Right lobe of liver (tissue), 6 donors: ENCODE measurements at places on chromosomes 7 and 10.

DNA sequence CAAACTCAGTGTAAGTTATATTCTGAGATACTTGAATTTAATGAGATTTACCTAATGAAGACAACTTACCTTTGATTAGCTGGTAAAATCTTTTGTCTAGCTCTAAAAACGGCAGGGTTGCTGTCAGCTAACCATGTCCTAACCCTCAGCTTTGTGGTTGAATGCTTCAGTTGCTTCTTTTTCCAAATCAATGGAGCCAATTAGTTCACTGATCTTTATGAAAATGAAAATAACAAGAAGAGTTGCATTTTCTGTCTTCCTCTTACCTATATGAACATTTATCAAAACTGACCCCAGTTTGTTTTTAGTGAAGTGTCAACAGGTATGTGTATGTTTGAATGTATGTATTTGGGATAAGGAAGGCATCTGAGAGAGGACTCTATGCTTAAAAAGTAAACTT, 253.1 kb upstream of the MTPN start:
- DNase-seq: no peak

GRCh38 chr10:58513188-58514110, 777 bp downstream of the BICC1 start:
- DNase-seq: peak; percentile 45

GRCh38 chr7:151491859-151492258, 27.8 kb downstream of the RHEB start:
- DNase-seq: no peak

GRCh38 chr7:90180649-90181048, 26.4 kb downstream of the STEAP1 start:
- no peak for DNase-seq

- no peak for DNase-seq
These were observed 19.4 kb upstream of the ATRNL1 start for GRCh38 chr10:115073796-115074195.

- DNase-seq: no peak
These were observed 105.4 kb upstream of the GLI3 start for GRCh38 chr7:42342381-42342780.

- DNase-seq: no peak
These were observed 27.1 kb downstream of the LRRC20 start for GRCh38 chr10:70355051-70356021.

- DNase-seq: no peak
These were observed 583.2 kb downstream of the GATA3 start for GRCh38 chr10:8637640-8638039.

DNA sequence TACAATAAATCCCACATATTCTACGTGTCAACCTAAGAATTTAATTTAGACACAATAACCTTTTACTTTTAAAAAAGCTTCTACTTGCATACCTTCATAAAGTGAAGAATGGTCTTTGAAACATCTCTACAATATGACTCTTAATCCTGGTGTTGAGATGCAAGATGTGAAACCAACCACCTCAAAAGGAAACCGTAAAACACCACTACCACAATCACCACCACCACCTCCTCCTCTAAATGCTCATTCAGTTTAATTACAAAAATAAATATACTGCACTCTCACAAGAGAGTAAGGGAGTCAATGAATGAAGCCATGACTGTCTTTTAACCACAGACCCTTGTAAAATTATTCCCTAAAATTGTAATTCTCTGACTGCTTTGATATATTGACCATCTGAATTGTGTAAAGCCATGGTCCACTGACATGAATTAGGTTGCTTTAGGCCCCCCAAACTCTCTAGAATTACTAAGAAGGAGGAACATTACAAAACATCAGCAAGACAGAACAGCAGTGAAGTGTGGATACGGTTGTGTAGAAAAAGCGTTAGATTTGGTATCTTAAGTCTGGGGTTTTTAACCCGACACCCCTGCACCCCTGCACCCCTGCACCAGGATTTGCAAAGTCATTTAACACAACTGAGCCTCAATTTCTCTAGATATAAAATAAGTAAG, 171.4 kb downstream of the SFMBT2 start:
- DNase-seq: no peak

DNA sequence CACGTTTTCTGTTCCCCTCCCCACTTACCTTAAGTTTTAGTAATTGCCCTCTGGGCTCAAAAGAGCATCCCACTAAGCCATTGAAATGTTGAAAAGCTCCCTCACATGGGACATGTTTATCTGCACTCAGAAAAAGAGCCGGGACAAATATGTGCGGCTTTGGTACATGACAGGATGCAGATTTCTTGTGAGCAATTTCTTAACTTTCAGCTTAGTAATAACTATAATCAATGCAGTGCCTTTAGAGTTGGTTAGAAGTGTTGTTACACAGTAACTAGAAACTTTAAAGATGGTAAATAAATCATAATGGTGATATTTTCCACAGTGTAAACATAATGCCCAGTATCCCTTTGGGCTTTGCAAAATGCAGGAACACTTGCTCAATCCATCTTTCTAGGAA, 89.2 kb downstream of the ZNF365 start:
- DNase-seq: no peak

DNA sequence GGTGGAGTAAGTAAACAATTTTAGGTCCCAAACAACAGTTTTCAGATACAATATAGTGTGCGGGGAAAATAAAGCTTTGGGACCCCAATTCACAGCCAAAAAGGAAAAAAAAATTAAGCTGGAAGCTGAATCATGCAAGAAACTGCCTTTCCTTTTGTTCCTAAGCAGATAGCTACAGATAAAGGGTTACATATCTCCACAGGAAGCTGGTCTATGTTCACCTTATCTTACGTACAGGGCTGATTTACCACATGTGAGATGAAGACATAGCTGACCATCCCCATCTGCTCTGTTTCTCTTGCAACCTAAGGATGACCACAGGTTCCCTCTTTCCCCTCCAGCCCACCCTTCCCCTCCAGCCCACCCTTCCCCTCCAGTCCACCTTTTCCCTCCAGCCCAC, 14.2 kb upstream of the PFKP start:
- no peak for DNase-seq

DNA sequence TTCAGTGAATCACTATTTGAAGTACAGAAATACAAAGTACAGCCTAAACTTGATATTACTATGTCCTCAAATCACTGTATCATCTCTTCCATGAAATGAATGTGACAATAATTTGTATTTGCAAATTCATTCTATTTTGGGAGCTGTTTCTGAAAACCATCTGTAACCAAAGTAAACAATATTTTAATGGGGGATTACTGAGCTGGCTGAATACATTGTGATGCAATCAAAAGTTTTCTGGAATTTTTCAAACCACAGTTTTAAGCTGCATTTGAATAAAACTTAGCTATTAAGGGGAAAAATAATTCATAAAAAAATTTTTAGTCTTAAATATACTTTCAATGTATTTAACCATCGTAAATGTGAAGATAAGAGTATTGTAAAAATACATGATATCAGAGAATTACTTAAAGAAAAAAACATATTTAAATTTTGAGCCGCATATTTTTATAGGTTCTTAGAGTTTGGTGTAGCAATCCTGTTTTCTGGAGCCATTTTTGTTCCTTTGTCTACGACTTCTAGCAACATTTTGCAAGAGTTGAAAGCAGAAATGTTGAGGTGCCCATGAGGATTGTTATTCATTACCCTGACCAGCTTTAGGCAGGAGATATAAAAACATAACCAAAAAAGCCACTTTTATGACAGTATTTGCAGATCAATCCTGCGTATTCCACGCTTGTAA, 45.9 kb upstream of the AGMO start:
- no peak for DNase-seq

GRCh38 chr7:66419210-66419609, 209.5 kb upstream of the KCTD7 start:
- no peak for DNase-seq

DNA sequence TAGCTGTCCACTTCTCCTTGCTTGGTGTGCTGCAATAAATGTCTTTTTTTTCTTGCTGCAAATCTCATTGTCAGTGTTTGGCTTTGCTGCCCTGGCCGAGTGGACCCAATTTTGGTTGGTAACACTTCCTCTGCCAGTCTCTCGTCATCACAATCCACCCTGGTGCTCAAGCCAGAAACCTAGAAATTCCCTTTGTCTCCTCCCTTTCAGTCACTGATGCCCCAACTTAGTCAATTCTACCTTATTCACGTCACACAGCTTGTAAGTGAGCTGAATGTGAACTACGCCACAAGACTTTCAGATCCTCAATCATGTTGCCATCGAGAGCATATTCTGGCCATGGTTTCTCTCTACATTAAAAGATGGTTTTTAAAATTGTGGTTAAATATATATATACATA, 13.0 kb upstream of the FRA10AC1 start:
- no peak for DNase-seq

DNA sequence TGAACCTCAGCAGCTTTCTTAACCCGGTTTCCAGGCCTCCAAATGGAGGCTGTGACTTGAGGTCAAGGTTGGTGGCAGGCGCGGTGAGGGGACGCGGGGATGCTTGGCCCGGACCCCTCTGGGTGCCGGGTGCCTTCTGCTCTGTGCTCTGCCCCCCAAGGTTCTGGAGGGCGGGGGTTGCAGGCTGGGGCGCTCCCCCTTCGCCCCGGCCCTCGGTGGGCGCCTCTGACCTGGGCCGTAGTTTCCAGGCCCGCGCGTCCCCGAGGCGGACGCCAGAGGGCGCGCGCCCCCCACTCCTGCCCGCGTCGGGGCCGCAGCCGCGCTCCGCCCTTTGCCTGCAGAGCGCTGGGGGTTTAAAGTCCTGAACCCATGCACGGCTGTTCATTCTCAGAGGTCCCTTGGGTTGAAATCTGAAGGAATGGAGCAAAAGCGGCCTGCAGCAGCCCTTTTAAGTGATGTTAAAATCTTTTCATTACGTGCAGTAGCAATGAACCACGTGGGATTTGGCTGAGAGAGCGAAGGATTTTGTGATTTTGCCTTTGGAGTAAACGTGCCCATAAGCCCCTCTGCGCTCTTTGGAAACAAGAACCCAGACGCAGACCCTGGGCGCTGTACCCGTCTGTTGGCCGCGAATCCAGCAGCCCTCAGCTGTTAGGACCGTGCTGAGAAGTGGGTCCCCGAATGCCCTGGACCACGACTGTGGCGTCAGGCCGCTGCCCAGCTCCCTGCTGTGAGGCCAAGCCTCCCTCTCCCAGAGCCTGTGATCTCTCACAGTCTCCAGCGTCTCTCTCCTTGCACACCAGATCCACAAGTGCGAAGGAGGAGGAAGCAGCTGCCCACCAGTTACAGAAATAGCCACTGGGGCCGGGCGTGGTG, 135.0 kb downstream of the ACTR3B start:
- DNase-seq: no peak

- no peak for DNase-seq
These were observed 99.6 kb upstream of the BMPER start for GRCh38 chr7:33805630-33806233.

- no peak for DNase-seq
These were observed 6.9 kb upstream of the UNC5B start for GRCh38 chr10:71205468-71205867.

DNA sequence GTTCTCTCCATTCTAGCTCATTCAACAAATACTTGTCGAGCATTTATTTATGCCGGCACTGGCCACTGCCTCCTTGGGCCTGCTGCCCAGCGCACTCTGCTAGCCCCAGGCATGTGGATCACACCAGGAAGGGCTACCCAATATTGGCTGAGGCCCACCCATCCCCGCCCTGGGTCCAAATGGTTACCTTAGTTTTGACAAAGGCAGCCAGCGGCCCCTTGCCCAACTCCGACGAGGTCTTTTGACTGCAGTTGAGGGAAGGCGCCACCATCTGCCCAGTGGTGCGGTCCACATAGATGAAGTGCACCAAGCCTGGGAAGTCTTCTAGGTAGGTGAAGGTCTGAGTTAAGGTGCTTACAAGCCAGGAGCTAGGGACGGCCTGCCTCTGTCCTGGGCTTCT, 7.2 kb upstream of the PYROXD2 start:
- no peak for DNase-seq

- no peak for DNase-seq
These were observed 197.0 kb downstream of the ZNF438 start for GRCh38 chr10:30834651-30835050.

GRCh38 chr10:18738835-18739234, 79.6 kb downstream of the ARL5B start:
- DNase-seq: no peak

- DNase-seq: peak; percentile 75
These were observed 932 bp downstream of the ESYT2 start for GRCh38 chr7:158828133-158829020.

DNA sequence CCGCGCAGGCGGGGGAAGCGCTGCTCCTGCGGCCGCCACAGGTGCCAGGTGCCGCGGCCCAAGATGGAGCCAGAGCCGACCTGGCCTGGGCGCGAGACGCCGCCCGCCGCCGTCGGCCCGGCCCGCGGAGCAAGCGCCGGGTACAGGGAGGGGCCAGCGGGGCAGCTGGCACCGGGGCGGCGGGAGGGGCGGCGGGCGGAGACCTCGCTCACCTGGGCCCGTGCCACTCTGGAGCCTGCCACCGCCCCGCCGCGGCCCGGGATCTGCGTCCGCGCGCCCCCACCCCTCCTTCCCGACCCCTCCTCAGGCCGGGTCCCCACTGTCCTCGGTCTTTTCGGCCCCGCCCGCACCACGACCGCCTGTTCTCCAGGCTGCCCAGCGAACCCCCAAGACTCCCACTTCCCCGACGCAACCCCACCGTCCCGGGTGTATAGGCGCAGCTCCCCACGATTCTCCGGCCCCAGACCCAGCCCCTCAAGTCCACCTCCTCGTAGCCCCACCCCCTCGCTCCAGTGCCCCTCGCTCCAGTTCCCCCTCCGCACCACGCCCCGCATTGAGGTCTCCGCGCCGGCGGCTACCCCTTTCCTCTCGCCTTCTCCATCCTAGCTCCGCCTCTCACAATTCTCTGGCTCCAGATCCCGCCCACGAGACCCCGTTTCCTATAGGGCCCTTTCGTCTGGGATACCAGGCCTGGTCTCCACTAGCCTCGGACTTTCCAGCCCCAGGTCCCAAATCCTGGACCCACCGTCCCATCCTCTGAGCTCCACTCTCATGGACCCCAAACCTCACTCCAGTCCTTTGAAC, at the start of gene GPRIN2:
TSS of gene GPRIN2 (minus strand) at position 144 of the 804 bp plus-strand sequence. CDS start 5,922 bp downstream, outside the sequence.
- peak; percentile 63 for DNase-seq

GRCh38 chr10:55820071-55820470, 541.0 kb downstream of the ZWINT start:
- DNase-seq: no peak
